ENCODE measurements at places on chromosomes 7 and 10.

DNA sequence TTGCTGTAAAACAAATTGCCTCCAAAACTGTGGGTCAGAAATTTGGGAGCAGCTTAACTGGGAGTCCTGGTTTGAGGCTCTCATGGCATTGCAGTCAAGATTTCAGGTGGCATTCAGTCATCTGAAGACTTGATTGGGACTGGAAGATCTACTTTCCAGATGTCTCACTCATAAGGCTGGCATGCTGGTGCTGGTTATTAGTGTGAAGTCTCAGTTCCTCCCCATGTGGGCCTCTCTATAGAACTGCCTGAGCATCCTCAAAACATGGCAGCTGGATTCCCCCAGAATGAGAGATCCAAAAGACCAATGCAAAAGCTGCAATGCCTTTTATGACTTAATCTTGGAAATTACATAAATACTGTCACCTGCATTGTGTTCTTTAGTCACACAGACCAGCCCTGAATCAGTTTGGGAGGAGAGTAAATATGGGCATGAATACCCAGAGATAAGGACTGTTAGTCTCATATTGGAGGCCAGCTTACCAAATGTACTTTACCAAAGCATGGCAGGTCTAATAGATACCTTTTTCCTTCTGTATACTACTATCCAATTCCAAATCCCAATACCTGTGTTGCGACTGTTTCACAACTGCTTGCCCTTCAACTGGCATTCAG lies 6.5 kb upstream of the HERPUD2 start:
- no peak for DNase-seq

GRCh38 chr7:154566877-154567276 lies 436.0 kb downstream of the PAXIP1 start:
- no peak for DNase-seq

DNA sequence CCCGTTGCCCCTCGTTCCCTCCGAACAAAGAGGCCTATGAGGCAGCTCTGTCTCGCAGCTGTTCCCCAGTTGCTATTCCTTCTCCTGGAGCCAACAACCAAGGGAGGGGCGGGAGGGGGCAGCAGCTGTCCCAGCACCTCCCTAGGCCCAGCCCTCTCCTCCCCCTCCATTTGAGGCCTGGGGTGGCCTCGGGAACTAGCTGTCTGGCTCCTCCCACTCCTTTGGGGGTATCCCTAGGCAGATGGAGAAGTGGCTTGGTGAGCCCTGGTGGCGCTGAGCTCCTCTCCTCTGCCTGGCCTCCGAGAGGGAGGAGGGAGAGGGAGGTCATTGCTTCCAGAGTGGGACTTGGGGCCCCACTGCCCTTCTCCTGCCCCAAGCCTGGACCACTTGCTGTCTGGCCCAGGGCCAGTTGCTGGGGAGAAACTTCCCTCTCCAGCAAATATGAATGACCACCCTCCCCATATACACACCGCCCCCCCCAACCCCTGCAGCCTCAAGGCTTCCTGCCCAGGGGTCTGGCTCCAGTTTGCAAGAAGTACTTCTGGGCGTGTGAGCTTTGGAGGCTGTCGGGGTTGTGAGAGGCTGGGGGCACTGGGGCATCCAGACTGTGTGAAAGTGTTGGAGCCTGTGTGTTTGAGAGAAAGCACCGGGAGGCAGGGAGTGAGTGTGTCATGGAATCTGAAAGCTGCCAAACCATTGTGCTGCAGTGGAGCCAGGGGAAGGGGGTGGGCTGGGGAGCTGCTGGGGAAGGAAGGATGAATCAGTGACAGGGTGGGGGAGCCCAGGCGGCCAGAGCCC lies 3.1 kb downstream of the FLNC start:
- no peak for DNase-seq

- no peak for DNase-seq
Measured at GRCh38 chr7:106772655-106773108, 92.4 kb upstream of the PIK3CG start.

- no peak for DNase-seq
Measured at GRCh38 chr7:77863860-77864259, 65.3 kb downstream of the PHTF2 start.

DNA sequence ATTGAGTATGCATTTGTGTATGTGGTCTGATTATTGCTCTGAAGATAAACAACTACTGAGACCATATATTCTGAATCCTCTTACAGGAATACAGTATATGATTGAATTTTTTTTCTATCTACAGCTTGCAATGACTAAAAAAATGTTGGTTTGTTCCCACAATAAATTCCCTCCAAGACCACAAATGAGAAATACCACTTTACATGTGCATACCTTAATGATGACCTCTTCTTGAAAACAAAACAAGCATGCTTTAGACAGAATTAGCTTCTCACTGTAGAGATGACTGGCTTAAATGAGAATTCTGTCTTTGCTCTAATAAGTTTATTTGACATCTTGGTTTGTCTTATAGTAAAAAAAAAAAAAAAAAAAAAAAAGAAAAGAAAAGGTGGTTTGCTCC lies 241.5 kb downstream of the PCDH15 start:
- DNase-seq = no peak

GRCh38 chr7:46830-47140 lies 145.6 kb upstream of the FAM20C start:
- DNase-seq = no peak

DNA sequence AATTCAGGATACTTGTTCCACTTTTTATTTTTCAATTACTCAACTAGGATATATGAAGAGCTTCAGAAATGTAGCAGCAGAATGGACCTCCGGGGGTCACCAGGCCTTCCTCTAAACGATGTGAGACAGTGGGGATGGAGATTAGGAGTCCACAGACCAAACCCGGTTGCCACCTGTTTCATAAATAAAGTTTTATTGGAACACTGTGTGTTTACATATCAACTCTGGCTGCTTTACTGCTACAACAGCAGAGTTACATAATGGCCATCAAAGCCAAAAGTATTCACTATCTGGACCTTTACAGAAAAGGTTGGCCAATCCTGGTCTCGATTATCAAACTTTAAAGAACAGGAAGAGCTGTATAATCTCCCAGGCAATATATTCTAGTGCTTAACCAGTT lies 30.8 kb downstream of the RAPGEF5 start:
- DNase-seq = no peak

DNA sequence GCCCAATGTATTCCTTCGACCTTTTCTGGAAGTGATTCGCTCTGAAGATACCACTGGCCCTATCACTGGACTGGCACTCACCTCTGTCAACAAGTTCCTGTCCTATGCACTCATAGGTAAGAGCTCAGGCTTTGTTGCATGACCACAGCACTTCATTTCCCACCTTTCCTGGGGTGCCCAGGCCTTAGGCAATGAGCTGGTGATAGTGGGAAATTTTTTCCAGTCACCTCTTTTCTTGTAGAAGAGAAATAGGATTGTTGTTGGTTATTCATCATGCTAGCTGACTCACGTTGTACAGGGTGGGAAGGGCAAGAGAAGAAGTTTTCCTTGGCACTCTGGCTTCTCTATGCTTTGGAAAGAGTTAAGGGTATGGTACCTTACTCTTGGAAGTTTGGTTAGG lies 51.4 kb upstream of the NFKB2 start:
- DNase-seq = no peak

GRCh38 chr10:12420530-12421120 lies 71.3 kb downstream of the CAMK1D start:
- DNase-seq = no peak

DNA sequence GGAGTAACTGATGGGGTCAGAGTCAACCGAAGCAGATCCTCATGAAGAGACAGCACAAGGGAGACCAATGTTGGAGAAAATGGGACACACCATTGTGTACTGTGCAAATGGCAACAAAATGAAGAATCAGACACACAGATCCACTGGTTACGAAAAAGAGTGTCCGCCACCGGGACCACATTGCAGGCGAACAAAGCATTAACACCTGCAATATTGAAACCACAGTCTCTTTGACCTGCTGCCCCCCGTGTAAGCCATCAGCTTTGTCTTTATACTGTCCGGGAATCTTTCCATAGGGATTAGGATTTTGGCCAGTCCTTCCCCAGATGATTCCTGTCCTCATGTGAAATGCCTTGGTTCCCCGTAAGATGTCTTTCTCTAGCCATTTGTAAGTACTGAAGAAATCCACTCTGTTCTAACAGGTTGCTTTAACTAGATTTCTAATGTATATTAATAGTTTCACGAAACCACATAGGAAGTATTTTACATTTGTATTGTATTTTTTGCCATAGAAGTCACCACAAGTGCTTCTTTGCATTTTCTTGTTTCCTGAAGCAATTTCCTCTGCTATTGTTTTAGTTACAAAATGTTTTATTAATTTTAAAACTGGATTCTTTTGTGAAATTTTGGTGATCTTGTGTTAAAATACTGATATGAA lies 140.8 kb upstream of the NFE2L3 start:
- DNase-seq = no peak

DNA sequence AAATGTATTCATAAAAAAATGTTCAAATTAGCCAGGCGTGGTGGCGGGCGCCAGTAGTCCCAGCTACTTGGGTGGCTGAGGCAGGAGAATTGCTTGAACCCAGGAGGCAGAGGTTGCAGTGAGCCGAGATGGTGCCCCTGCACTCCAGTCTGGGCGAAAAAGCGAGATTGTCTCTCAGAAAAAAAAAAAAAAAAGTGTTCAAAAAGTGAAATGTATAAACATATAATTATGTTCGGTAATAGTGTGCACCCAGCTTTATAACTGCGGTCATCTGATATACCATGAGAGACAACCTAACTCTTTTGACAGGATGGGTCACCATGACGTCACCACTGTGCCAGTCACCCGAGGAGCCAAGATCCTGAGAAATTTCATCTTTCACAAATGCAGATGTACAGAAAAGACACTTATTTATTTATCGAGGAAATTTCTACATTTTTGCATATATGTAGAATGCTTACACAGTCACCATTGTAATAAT lies 594 bp upstream of the RP9 start:
- DNase-seq = no peak

DNA sequence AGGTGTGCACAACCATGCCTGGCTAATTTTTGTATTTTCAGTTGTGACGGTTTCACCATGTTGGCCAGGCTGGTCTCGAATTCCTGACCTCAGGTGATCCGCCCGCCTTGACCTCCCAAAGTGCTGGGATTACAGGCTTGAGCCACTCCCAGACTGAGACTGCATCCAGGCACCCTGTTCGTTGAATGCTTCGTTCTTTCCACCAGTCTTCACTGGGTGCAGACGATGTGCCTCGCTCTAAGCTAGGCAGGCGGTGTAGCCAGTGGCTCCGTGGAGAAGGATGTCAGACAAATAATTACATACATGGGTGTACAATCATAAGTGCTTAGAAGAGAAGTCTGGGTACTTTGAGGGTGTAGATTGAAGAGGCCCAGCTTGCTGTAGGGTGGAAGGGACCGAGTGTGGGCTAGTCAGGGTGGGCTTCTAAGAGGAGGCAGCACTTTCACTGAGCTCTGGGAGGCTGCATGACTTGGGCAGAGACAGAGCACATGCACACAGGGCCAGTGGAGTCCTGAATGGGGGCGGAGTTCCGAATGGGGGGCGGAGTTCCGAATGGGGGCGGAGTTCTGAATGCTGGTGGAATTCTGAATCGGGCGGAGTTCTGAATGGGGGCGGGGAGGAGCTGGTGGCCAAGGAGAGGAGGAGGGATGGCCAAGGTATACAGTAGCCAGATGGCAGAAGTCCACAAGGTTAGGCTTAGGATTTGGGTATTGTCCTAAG lies 74.3 kb downstream of the COL26A1 start:
- no peak for DNase-seq

- no peak for DNase-seq
Measured at GRCh38 chr10:117271427-117271826, 30.5 kb downstream of the SLC18A2 start.

DNA sequence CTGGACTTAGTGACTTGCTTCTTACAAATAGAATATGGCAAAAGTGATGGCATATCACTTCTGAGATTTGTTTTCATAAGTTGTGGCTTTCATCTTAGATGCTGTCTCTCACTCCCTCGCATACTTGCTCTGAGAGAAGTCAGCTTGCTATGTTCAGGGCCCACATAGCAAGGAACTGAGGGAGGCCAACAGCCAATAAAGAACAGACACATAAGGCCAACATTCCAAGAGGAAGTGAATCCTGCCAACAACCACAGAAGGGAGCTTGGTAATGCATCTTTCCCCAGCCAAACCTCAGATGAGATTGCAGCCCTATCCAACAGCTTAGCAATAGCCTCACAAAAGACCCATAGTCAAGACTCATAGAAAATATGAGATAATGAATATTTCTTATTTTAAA lies 39.2 kb upstream of the DMTF1 start:
- DNase-seq = no peak

GRCh38 chr10:34628174-34628796 lies 186.8 kb downstream of the PARD3 start:
- no peak for DNase-seq

GRCh38 chr7:71442492-71443190 lies 310.7 kb downstream of the GALNT17 start:
- no peak for DNase-seq

DNA sequence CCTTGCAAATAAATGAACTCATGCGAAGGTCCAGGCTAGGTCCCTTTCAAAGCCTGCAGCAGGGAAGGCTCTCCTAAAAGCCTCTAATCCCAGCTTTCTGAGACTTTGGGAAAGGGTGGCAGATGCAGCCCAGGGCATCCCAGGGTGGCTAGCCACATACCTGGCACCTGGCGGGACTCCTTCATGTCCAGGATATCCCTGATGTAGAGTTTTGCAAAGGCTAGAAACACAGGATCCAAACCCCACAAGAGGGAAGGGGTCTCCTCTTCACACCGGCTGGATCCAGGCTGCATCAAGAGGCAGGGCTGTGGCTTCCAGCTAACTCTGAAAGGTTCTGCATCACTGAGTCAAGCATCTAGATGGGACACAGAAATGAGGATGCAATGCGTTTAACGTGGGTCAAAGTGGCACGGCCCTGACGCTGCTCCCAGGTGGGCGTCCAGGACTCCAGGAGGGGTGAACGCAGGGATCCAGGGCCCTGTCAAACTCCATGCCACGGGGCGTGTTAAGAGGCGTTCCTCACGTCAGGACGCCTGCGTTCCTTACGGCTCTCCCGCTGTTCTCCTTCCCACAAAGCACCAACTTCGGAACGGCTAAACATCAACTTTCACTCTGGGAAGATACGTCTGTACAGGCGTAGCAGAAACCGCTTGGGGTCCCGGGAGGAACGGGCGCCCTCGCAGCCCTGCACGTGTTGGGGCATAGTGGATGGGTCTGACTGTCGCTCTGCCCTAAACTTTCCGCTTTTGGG lies 507 bp downstream of the STN1 start:
- DNase-seq = no peak

DNA sequence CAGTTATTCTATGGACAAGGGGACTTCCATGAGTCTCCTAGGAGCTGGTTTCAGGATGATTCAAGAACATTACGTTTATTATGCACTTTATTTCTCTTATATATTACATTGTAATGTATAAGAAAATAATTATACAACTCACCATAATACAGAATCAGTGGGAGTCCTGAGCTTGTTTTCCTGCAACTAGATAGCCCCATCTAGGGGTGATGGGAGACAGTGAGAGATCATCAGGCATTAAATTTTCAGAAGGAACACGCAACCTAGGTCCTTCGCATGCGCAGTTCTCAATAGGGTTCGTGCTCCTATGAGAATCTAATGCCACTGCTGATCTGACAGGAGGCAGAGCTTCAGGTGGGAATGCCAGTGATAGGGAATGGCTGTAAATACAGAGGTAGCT lies 137.9 kb downstream of the ANKRD30A start:
- no peak for DNase-seq

- no peak for DNase-seq
Measured at GRCh38 chr10:69465457-69466157, 14.3 kb downstream of the TSPAN15 start.

All from T follicular helper cell (primary cell).